ENCODE measurements at places on chromosomes 1 and 21.

DNA sequence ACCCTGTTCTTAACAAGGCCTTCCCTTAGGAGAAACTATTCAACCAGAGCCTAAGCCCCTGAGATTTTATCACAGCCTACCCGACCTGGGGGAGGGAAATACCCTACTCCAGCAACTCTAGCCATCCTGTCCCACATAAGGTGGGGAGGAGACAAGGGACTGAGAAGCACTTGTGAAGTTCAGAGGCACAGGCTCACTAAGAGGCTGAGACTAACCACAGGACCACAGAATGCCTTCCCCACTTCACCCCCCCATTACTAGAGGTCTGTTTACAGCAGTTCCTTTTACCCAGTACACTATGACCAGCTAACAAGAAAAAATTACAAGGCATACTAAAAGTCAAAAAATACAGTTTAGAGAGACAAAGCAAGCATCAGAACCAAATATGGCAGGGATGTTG, 86.8 kb downstream of the TEX35 start:
- DNase-seq, result no peak

DNA sequence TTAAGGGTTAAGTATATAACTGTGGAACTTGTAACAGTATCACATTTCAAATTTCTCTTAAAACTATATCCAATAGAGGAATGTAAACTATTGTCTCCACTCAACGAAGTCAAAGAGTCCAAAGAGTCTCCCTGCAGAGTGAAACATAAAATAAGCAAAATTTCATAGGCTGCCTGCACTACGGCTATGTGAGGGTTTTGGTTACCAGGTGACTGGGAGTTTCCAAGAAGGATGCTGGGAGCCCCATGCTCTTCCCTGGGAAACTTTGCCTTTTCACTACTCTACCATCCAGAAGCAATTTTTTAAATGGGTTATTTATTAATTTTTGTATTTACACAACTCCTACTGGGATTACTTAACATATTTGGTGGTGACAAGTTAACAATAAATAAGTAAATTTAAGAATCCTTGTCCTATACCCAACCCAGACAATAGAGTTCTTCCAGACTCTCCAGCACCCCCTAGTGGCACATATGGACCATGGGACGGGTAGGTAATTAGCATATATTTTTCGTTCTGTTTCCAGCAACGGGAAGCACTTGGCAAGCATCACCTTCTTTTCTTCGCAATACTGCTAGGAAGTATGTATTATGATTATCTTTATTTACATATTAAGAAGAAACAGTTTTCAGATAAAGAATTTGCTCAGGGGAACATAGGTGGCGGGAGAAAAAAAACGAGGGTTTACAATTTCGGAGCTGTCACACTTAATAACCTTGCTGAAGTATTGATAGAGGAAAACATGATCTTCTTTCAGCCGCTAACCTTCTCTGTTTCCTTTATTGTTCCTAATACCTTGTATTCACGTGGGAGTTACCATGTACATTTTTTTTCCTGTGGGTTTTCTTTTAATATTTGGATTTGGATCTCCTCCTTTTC, 3.5 kb downstream of the FMO2 start:
- DNase-seq, result no peak

- DNase-seq, result no peak
Measured at GRCh38 chr1:39385067-39385988, 106.1 kb upstream of the BMP8A start.

GRCh38 chr1:228405979-228406228, 731 bp downstream of the TRIM11 start:
- no peak for DNase-seq

DNA sequence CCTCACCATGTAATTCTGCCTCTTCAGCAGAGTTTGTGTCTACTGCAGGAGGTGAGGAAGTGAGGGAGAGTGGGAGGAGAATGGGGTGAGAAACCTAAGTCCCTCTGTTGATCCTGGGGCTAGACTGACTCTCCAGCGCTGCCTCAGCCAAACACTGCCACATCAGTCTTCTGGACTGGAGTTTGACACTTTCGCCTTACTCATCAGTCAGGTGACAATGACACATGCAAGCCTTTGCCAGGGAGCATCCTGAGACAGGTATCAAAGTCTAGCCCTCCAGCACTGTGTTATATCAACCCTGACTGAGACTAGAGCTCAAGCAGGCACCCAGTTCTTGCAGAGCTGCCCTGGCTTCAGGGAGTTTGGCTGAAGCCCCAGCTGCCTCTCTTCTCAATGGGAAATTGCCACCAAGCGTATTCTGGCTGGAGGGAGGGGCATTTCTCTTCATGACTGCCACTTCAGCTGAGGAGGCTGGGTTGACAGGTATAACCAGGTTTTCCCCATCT, 33.3 kb upstream of the SUCO start:
- DNase-seq, result no peak

- DNase-seq, result no peak
Measured at GRCh38 chr21:26351661-26352060, 181.1 kb upstream of the APP start.

DNA sequence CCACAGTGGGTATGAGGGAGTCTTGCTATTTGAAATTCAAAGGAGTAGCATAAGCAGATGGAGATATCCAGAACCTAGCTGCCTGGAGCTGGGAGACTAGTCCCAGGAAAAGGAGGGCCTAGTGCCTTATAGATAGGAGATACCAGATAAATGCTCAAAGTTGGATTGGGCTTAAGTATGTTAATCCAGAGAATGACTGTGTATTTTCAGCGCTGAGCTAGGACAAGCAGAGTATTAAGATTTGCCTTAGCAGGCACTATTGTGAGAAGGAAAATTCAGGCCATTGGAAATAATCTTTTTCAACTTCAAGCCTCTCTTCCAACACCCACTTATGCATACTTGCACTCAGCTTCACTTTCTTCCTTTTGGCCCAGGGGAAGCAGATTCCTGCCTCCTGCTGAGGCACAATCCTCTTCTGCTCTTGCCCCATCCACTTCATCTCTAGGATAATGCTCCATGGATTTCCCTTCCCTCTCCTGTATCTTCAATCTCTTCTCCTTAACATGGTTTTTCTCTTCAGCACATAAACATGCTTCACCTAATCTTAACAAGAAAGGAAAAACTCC, 21.1 kb downstream of the PIK3C2B start:
- DNase-seq, result no peak

DNA sequence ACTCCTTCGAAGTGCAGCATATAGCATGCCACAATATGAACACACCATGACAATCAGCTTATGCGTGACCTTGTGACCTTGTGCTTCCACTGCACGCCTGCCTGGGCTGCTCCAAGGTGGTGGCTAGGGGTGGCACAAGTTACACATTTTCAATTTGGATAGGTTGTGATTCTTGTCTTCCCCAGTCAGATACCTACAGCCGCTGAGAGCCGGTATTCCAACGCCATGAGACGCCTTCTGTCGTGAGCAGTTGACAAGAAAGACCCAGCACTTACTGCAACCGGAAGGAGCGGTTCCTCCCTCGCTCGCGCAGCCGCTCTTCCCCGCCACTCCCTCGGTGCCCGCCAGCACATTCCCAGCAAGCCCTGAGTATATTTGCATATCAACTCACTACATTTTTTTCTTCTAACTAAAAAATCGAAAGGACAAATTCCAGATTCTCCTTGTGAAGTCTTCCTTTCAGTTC, 359 bp upstream of the RNU11 start:
- DNase-seq, result peak; percentile 83

- no peak for DNase-seq
Measured at GRCh38 chr1:169345511-169345910, 22.1 kb downstream of the NME7 start.

- DNase-seq, result no peak
Measured at GRCh38 chr1:234069760-234070159, 165.3 kb downstream of the SLC35F3 start.

- DNase-seq, result no peak
Measured at GRCh38 chr1:99943223-99943794, 26.5 kb upstream of the SLC35A3 start.

GRCh38 chr1:145922266-145922665, 3.7 kb upstream of the PEX11B start:
- no peak for DNase-seq

- no peak for DNase-seq
Measured at GRCh38 chr21:41970751-41971653, 17.2 kb upstream of the C2CD2 start.

GRCh38 chr1:95207223-95207935, 26.6 kb upstream of the RWDD3 start:
- DNase-seq, result no peak

DNA sequence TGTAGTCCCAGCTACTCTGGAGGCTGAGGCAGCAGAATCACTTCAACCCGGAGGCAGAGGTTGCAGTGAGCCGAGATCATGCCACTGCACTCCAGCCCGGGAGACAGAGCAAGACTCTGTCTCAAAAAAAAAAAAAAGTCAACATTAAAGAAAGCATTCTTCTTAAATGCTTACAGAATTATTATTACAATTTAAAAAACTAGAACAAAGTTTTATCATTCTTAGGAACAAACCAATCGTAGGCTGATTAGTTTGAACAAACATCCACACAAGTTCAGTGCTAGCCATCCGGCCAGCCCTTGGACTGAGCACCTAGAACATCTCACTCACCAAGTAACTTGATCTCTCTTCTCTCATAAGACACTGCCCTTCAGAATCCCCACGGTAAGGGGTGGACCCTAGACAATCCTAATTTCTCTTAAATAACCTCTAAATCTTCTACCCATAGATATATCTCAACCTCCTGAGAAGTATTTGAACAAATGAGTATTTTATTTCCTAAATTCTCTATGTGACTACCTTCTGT, 16.0 kb downstream of the JAK1 start:
- no peak for DNase-seq

- peak; percentile 26 for DNase-seq
Measured at GRCh38 chr1:9196129-9197040, 38.2 kb upstream of the H6PD start.

DNA sequence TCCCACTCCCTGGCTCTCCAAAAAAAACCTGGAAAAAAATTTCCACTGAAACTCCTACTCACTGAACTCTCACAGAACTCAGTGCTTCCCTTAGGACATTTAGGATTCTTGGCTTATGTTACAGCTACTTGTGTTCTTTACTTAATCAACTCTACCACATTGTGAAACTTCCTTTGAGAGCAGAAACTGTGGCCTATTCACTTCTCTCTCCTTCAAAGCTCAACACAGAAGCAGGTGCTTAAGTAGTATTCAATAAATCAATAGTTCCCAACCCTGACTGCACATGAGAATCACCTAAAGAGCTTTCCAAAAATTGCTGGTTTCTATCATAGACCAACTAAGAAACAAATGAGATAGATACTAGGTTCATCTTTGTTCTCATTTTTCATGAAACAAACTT, 67.9 kb upstream of the DMRTA2 start:
- DNase-seq, result no peak

DNA sequence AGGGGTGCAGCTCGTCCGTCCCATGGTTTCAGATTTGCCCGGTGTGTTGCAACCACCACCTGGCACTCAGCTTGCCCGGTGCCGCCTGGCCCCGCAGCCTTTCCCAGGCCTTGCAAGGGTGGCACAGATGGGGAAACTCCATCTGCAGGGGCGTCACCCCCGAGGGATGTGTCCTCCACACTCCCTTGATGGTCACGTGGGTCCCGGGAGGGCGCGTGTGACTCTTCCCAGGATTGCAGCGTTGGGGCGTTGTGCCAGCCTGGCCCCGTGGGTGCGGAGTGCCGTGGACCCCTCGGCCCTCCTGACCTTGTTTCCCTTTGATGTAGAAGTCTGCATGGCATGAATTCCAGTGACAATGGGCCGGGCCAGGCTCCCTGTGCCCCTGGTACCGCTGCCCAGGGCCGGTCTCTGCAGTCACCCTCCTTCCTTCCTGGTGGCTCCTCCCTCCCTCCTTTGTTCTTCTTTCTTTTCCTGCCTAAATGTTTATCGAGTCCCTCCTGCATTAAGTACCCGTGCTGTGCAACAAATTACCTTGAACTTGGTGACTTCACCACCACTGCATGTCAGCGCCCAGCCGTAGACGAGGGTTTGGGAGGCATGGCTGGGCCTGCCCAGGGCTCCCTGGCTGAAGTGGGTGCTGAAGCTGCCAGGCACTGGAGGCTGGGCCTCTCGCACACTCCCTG, 22.9 kb downstream of the RRP1 start:
- DNase-seq, result no peak

DNA sequence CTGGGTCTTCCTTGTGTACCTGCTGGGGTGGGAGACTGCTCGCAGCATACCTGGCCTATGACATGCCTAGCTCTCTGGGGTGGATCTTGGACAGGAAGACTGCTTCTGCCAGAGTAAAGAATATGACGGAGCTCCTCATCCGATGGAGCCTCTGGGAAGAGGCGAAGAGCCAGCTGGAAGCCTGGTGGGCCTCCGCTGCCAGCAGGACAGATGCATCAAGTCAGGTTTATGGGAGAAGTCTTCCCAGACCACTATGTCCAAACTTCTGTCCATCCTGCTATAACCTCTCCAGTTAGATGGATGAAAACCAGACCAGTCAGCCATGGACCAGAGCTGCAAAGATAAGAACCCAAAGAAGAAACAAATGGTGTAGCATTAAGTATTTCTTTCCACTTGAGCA, 27.7 kb upstream of the NGF start:
- DNase-seq, result no peak

DNA sequence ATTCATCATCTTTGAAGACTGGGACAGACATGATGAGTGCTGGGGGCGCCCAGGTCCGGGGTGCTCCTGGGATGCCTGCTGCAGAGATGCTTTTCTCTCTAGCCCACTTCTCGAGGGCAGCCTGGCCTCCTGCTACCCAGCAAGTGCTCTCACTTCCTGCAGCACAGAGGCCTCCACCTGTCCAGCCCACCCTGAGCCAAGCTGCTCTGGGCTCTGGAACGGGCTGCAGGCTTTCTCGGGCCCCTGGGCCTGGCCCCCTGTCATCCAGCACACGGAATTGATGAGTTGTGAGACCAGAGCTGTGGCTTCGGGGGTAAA, 469.5 kb upstream of the VAMP3 start:
- no peak for DNase-seq

GRCh38 chr1:36608272-36608671, 125.6 kb upstream of the CSF3R start:
- no peak for DNase-seq

DNA sequence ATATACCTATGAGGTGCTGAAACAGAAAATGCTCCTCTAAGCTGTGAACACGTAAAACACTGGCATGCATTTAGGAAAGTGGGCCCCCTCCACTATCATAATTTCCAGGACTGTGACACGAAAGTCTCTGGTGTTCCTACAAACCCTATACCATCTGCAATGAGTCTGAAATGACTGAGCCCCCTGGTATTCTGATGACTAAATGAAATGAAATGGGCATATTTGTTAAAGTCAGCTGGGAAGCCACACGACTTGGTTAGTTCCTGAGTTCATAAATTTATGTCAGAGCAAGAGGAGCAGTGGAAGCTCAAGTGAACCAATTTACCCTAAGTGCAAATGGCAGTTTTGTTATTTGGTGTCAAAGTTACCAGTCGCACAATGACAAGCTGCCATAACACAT, 182.3 kb downstream of the KCTD3 start:
- DNase-seq, result no peak

Measured in activated T-helper 1 cell treated with anti-CD3 and anti-CD28 coated beads, Interleukin-2, amount 50 U/mL, for 16 hours (primary cell).